ENCODE measurements at places on chromosomes 16 and 17. TPM values are rescaled to one million over a fixed set of nuclear protein-coding genes. Genes with fewer than 3 reads are reported as not detected.

DNA sequence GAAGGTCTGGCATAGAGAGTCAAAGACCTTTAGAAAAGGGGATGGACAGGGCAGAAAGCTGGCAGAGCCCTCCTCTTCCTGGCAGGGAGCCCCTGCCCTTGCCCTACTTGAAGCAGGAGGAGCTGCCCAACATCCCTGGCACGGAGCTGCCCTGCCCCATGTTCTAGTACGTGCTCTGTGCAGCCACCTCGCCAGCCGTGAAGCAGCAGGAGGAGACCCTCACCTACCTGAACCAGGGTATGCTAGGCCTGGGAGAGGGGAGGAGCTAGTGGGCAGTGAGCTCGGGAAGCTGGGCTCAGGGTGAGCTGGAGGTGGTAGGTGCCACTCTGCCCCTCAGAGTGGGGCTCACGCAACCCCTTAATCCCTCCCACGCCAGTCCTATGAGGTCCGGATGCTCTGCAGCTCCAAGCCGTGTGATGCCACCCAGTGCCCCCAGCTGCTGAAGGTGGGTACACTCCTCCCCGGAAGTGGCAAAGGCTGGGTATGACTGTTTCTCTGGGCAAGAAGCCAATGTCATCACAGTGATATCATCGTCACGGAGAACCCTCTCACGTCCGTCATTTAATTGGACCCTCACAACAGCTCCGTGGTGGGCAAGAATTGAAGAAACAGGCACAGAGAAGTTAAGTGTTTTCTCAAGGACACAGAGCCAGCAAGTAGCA, 12.7 kb upstream of the STAC2 start:
- no peak for DNase-seq

DNA sequence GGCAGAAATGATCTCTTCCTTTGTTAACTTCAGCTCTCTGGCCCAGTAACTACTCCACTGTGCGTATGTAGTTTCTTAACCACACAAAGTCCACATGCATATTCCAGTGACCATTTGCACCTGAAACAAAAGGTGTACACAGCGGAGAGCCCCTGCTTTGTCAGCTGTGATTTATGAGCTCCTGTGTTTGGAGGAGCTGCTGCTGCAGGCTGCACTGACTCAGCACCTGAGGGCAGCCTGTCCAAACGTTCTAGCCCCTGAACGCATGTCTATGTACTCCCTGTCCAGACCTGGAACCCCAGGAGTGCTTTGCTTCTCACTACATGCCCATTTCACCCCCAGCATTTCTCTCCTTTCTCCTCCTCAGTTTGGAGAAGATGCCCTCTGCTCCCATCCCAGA, 216.1 kb downstream of the ABCC12 start:
- DNase-seq: no peak

- no peak for DNase-seq
Observed at GRCh38 chr16:60166-60565, 6.5 kb downstream of the SNRNP25 start.

- DNase-seq: no peak
Observed at GRCh38 chr17:66847704-66848103, 12.8 kb downstream of the CACNG5 start.

- no peak for DNase-seq
Observed at GRCh38 chr17:20184977-20185619, 175.9 kb downstream of the SPECC1 start.

DNA sequence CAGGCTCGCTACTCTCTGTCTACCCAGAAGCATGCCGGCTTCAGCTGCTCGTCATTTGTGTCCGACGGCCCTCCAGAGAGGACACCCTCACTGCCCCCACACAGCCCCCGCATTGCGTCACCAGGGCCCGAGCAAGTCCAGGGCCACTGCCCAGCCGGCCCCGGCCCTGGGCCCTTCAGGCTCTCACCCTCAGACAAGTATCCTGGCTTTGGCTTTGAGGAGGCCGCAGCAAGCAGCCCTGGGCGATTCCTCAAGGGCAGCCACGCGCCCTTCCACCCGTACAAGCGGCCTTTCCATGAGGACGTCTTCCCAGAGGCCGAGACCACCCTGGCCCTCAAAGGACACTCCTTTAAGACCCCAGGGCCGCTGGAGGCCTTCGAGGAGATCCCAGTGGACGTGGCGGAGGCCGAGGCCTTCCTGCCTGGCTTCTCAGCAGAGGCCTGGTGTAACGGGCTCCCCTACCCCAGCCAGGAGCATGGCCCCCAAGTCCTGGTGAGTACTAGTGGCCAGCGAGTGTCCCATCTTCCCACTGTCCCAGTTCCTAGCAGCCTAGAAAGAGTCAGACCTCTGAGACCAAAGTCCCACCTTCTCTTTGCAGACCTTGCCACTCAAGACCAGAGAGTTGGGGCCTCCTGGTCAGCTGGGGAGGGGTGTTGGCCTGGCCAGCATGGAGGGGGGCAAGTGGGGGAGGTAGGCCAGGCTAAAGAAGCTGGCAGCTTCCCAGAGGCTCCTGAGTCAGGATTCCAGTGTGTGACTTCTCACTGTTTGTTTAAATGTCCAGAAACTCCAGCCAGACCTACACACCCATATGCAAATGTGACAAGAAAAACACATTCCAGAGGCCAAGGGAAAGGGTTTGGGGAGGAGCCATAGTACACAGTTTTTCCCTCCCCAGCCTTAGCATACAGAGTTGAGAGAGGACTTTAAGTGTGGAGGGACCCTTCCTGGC, 18.6 kb downstream of the FOXN1 start:
- DNase-seq: peak; percentile 47

GRCh38 chr17:45994987-45995386, 4.1 kb upstream of the STH start:
- DNase-seq: no peak

- DNase-seq: no peak
Observed at GRCh38 chr16:89293276-89294143, 76.0 kb downstream of the ZNF778 start.

GRCh38 chr17:65918916-65919315, 273.0 kb downstream of the CEP112 start:
- DNase-seq: peak; percentile 14

GRCh38 chr17:38405654-38406053, 22.6 kb upstream of the ARHGAP23 start:
- DNase-seq: no peak

DNA sequence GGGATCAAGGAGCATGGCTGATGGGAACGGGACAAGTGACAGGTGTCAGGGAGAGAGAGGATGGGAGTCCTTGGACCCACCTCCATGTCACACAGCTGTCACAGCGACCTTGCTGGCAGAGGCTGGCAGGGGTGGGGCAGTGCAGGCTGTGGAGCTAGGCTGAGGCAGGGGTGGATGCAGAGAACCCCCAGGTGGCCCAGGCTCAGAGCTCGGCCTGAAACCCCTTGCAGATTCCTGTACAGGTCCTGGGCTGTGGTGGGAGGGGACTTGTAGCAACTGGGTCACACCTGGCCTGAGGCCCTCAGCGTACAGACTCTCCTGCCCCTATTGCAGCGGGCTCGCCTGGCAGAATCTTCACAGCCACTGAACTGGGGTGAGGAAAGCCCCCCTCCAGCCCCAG, 174.1 kb downstream of the NTN1 start:
- no peak for DNase-seq

DNA sequence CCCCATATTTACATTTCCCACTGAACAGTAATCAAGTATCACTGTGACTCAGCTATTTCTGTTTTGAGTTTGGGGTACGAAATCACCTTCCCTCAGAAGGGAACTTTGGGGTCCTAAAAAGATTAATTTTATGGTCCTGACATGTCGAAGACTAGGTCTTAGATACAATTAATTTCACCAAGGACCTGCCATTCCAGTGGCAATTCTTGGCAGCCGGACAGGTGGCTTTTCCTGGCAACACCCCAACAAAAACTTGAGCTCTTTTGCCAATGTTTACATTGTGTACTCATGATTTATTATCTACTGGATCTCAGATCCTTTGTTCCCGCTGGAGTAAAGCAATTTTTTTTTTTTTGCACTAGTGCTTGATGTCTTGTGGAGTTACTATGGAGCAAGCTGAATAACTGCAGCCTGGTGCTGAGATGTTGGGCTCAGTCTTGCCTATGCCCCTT, 14.4 kb downstream of the SLFN5 start:
- DNase-seq: peak; percentile 39

- no peak for DNase-seq
Observed at GRCh38 chr16:78022347-78023060, at the start of gene CLEC3A. Gene CLEC3A, plus strand, starts transcription at chr16:78022548. Its CDS starts 79 bp downstream, at chr16:78022627.

- DNase-seq: no peak
Observed at GRCh38 chr17:45127548-45128300, 4.6 kb downstream of the PLCD3 start.

DNA sequence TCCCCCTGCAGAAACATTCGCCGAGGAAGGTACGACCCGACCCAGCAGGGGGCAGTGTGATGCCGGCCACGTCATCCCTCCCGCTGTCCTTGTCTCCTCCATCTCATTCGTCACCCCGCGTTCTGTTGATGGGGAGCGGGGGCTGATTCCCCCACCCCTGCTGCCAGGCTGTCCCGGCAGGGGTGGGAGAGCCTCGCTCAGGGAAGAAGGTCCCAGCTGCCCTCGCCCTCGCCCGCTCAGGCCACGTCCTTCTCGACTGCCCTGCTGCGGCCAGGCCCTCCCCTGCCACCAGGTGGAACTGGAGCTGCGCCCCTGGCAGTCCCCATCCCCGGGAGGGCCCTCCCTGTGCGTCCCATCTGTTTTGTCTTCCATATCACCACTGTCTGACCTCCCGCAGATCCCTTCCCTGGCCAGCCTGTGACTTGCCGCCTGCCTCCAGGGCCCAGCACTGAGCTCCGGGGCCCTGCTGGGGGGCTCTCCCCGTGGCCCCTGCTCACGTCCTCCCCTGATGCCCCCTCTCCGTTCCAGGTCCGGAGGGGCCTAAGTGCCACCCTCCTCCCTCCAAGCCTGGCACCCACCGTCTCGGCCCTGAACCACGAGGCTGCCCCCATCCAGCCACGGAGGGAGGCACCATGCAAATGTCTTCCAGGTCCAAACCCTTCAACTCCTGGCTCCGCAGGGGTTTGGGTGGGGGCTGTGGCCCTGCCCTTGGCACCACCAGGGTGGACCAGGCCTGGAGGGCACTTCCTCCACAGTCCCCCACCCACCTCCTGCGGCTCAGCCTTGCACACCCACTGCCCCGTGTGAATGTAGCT, 20.6 kb downstream of the ADAM11 start:
- DNase-seq: peak; percentile 74

- no peak for DNase-seq
Observed at GRCh38 chr16:30065943-30066760, 592 bp downstream of the ALDOA start.

DNA sequence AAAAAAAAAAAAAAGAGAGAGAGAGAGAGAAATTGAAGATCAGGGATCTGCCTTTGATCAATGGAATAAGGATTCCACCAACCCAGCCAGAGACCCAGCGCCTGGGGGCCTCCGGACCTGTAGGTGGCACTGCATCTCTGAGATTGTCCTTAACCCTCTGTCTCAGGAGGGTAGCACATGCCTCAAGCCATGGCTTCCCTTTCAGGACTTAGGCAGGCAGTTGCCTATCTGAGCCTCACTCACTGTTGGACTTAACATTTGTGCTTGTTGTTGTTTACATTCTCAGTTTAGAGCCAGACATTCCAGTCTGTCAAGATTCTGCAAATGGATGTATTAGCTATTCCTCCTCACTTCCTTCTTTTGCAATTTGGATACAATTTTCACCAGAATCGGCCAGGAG, 5.1 kb upstream of the SCNN1B start:
- DNase-seq: no peak

DNA sequence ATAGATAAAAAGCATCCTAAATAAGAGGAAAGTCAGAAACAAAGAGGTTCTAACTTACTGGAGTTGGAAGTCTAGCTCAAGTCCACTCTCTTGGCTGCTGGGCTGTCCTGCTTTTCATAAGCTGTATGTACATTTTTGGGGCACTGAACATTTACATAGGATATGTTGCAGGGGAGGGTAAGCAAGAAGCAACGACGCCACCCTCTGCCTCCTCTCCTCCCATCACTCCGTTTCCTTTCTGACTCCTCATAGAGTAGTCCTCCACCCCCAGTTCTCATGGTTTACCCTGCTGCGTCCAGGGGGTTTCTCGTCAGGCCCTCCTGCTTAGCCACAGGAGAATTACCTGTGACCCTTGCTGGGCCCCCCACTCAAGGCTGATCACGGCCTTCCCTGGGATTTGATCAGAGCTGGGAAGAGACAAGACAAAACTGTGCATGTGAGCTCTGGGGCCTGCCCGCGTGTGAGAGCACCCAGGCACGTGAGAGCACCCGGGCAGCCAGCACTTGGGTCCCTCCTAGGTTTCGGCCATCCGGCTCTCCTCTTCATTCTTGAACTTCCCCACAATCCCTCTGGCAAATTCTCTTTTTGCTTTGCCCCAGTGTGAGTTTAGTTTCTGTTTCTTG, 37.1 kb downstream of the TMEM11 start:
- no peak for DNase-seq

- no peak for DNase-seq
Observed at GRCh38 chr17:49779739-49780231, 8.7 kb upstream of the KAT7 start.

- no peak for DNase-seq
Observed at GRCh38 chr16:73951481-73951880, 345.1 kb upstream of the PSMD7 start.

DNA sequence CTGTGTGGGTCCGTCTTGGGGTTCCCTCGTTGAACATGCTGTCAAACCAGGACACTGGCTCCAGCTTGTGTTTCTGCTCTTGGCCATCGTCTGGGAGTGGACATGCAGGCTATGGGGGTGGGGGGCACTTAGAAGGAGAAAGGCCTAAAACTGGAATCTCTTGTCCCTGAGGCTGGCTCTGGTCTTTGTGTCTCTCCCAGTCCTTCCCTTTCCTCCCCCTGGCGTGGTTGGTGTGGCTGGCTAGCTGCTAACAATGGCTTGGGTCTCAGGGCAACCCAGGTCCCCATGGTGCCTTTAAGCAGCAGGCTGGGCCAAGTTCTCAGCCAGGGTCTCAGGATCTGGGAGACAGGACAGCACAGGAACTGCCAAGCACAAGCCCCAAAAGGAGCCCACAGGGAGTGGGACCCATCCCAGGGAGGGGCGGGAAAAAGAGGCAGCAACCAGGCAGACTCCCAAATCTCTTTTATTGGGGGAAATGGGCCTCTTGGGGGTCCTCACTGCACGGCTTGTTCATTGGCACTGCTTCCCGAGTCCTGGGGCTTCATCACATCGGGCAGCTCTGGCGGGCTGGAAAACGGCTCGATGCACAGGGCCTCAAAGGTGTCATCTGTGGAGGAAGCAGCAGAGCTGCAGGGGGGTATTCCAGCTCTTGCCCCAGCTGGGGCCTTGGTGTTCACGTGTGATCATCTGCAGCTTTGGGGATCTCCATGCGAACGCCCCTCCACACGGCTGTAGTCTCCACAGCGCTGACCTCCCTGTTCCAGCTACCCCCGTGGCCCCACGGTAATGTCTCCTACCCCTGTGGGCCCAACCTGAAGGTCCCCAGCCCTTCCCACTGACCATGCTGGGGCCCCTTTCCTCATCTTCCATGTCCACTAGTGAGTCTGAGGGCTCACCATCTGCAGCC, 5.3 kb downstream of the ELOB start:
- no peak for DNase-seq

- no peak for DNase-seq
Observed at GRCh38 chr16:53266156-53266555, 168.1 kb upstream of the RBL2 start.

GRCh38 chr16:30972872-30973271, 12.1 kb upstream of the HSD3B7 start:
- no peak for DNase-seq

GRCh38 chr17:82118815-82119380, 20.9 kb upstream of the FASN start:
- no peak for DNase-seq

Gene ACSM2A
- 58.3 TPM for polyA plus RNA-seq

Gene MEOX1
- 14.3 TPM for polyA plus RNA-seq

Gene IRX3
- 40.2 TPM for polyA plus RNA-seq

Gene KRTAP9-4
- not detected for polyA plus RNA-seq

Gene CES1
- 3.7 TPM for polyA plus RNA-seq

Gene NDUFB10
- polyA plus RNA-seq: 124 TPM

Gene GRIN2A
- polyA plus RNA-seq: 6.6 TPM

Gene CDRT15
- polyA plus RNA-seq: 0.39 TPM

Gene C16orf74
- 4.0 TPM for polyA plus RNA-seq

Gene ABCC3
- 12.9 TPM for polyA plus RNA-seq

Gene NKD1
- polyA plus RNA-seq: 13.5 TPM

Data from renal cortex interstitium (tissue), 15 donors.